ENCODE measurements at places on chromosomes 3 and 15.

DNA sequence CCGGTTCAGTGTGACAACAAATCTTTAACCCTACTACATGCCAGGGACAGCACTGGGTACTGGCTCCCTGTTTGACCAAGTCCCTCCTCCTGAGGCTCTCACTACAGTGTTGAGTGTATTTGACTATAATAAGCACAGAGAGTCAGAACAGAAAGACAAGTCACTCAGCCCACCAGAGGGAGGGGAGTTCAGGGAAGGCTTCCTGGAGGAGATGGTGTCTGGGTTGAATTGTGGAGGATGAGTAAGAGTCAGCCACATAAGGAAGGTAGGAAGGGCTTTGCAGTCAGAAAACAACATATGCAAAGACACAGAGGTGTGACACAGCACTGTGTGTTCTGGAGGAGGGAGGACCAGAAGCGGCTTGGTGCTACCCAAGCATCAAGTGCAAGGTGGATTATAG is 17.7 kb downstream of the MEGF11 start:
- DNase-seq, result no peak

DNA sequence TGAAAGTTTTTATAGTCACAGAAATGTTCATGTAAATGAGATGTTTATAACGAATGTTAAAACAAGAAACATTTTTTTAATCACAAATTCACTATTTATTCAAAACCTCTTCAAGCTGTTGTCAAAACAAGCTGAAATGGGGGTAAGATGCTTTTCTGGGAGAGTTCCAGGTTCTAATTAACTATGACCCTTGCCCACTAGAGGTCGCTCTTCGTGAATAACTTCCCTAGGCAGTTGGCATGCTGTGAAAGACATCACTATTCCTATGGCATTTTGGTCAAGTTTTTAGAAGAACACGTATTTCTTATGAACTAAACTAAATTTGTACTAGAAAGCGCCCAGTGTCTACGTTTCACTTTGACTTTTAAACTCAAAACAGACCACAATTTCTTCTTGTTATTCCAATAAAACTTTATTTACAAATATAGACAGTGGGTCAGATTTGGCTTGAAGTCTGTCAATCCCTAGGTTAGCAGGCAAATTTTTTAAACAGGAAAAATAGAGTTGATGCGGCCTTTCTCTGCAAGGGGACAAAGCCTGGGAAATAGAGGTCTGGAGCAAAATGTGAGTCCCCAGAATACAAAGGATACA is 62.8 kb upstream of the CMTM8 start:
- DNase-seq, result no peak

DNA sequence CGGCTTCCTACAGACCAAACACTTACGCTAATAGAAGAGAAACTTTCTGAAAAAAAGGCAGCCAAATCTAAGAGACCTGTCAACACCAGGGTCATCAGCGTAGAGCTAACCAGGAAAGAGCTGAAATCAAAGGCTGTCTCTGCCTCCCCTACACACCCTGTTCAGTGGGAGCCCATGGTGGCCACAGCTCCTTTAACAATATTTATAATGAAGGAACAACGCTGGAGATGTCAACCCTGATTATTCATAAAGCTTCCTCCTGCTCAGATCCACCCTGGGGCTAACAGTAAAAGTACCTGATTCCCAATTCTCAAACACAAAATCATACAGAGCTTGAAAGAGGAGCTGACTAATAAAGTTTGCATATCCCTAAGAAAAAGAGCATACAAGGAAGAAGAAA is 133.7 kb downstream of the ANXA2 start:
- DNase-seq, result no peak

- no peak for DNase-seq
These were observed 123.7 kb downstream of the RBPMS2 start for GRCh38 chr15:64651601-64652191.

DNA sequence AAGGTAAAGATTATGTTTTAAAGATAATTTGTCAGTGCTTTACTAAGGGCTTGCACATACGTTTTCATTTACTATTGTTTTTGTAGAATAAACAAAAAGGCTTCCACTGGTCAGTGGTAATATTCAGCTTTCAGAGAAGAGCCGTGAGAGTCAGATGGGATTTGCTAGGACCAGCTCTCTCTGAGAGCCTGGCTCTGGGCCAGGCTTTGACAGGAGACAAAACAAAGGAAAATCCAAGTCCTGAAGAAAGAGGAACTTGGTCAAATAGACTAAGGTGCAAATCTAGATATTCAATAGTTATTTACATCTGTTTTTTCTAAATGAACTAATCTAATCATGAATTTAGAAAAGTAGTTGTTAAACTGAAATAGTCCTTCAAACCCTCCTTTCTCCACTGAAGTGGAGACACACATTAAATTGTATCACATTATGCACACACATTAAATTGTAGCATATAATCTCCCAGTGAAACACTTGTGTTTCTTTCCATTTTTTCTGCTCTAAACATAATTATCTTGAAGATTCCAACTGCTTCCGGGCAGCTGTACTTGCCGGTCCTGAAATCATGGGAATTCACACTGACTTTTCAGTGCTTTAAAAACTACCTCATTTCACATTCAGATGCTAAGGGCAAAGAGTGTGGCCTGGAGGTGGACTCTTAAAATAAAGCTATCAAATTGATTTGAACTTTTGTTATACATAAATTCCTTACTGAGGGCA is 55.1 kb upstream of the FILIP1L start:
- DNase-seq, result no peak

DNA sequence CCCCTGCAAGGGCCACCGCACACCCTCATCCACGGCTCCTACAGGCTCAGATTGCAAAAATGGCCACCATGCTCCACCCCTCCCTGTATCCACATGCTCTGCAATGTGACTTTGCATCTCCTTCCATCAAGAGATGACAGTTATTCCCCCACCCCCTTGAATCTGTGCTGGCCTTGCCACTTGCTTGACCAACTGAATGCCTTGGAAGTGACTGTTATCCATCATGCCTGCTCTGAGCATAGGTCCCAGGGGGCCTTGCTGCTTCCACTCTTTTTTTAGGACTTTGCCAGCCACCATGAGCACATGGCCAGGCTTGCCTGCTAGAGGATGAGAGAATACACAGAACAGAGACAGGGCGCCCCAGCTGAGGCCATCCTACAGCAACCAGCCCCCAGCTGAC is 13.6 kb downstream of the HAPLN3 start:
- DNase-seq, result no peak

DNA sequence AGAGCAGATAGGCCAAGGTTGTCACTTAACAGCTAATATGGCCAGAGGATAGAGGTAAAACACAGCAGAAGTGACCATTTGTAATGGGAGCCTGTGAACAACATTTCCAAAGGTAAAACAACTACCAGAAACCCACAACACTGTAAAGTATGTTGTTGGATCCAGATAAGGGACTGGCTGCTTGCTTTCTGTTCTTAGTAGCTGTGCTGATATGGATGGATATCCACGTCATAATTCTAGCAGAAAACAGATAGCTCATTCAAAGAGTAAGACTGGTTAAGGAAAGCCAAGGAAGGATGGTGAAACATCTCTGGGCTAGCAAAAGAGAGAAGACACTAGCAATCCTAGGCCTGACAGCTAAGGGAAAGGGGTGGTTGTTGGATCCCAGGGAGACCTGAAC is 36.9 kb upstream of the SPRED1 start:
- no peak for DNase-seq

DNA sequence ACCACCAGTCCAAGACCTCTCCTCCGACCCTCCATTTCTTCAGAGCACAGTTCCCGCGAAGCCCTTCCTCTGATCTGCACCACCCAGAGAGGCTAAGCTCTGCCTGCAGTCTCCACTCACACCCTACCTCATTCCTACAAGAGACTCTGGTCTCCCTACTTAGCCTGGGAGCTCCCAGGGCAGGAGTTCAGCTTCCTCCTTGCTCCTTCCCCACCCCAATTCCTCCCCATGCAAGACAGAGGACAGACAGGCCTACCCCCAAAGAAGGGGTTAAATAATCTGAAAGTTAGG is 12.6 kb upstream of the VIPR1 start:
- DNase-seq, result no peak
